ENCODE measurements at places on chromosomes 3 and 15.

- H3K27ac ChIP-seq = no peak overlapping the region
- no peaks in the 10 kb centered on the region for H3K36me3 ChIP-seq
- H3K27me3 ChIP-seq = no peaks in the 10 kb centered on the region
- DNase-seq = no peak
These were observed 49.7 kb downstream of the MAGEF1 start for GRCh38 chr3:184662187-184662586.

GRCh38 chr3:141179983-141180382, 51.6 kb upstream of the PXYLP1 start:
- H3K27me3 ChIP-seq = no peaks in the 10 kb centered on the region
- no peak overlapping the region for H3K27ac ChIP-seq
- H3K36me3 ChIP-seq = no peaks in the 10 kb centered on the region
- H3K4me3 ChIP-seq = no peak overlapping the region
- no peak for DNase-seq
- H3K4me1 ChIP-seq = no peaks in the 10 kb centered on the region

DNA sequence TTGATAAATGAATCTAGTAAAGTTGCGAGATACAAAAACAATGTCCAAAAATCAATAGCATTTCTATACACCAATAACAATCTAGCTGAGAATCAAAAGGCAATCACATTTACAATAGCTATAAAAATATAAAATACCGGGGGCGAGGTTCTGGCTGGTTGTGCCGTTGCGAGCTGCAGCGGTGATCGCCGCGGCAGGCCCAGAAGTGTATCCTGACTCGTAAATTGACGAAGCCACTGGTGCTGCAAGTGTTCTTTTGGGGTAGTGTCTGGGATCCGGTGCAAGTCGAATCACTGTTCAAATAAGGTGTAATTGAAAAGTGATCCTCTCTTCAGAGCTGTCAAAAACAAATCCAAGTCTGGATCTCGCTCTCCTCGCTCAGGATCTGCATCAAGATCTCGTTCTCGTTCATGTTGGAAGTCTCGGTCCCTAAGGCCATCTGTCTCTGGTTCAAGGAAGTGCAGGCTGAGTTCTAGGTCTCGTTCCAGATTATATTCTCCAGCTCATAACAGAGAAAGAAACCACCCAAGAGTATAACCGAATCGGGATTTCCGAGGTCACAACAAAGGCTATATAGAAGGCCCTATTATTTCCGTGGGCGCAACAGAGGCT, 80.1 kb upstream of the STT3B start:
- no peaks in the 10 kb centered on the region for H3K27me3 ChIP-seq
- DNase-seq = no peak
- H3K4me3 ChIP-seq = no peak overlapping the region
- H3K27ac ChIP-seq = no peak overlapping the region

DNA sequence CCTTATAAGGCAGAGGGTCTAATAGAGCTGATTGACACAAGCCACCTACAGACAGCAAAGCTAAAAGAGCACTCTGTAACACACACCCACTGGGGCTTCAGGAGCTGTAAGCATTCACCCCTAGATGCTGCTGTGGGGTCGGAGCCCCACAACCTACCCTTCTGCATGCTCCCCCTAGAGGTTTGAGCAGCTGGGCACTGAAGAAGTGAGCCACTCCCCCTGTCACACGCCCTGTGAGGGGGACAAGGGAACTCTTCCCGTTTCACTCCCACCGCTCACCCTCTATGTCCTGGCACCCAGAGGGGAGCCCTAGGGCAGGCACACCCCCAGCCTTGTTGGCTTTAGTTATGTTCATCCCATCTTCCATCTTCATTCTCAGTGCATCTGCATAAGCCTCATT, 9.4 kb upstream of the CSTA start:
- H3K36me3 ChIP-seq = no peaks in the 10 kb centered on the region
- no peak overlapping the region for H3K4me3 ChIP-seq
- no peaks in the 10 kb centered on the region for H3K4me1 ChIP-seq
- no peak for DNase-seq
- no peak overlapping the region for H3K27ac ChIP-seq
- no peaks in the 10 kb centered on the region for H3K27me3 ChIP-seq

DNA sequence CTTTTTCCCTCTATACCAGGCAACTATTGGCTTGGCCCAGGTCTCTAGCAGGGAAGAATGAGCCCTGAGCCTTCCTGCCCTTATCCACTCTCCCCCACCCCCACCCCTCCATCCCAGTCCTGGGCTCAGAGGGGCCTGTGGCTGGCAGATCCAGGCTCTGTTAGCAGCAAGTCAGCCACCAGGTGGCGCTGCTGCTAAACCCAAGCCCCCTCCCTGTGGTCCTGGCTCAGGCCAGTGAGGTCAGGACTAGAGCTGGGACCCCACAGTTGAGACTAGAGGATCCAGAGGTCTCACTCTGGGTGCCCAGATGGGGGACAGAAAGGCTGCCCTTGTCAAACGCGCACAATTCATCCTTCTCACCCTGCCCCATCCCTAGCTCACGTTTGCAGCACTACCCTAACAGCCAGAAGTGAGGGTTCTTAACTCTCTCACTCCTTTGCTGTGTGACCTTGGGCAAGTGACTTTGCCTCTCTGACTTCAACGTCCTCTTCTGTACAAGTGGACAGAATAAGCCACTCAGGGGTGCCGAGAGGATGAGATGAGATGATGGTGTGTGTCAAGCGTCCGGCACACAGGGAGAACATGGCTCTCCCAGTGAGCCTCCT, 46.8 kb upstream of the SLC6A1 start:
- no peaks in the 10 kb centered on the region for H3K4me1 ChIP-seq
- peak; percentile 53 for DNase-seq
- no peak overlapping the region for H3K27ac ChIP-seq
- H3K27me3 ChIP-seq = no peaks in the 10 kb centered on the region
- H3K36me3 ChIP-seq = no peaks in the 10 kb centered on the region

GRCh38 chr3:141875893-141876380, 506 bp upstream of the ATP1B3 start:
- no peak for DNase-seq
- H3K36me3 ChIP-seq = no peaks in the 10 kb centered on the region
- peaks cover 15% of the 10 kb centered on the region for H3K4me1 ChIP-seq
- peak overlapping the region; percentile 90 for H3K27ac ChIP-seq

DNA sequence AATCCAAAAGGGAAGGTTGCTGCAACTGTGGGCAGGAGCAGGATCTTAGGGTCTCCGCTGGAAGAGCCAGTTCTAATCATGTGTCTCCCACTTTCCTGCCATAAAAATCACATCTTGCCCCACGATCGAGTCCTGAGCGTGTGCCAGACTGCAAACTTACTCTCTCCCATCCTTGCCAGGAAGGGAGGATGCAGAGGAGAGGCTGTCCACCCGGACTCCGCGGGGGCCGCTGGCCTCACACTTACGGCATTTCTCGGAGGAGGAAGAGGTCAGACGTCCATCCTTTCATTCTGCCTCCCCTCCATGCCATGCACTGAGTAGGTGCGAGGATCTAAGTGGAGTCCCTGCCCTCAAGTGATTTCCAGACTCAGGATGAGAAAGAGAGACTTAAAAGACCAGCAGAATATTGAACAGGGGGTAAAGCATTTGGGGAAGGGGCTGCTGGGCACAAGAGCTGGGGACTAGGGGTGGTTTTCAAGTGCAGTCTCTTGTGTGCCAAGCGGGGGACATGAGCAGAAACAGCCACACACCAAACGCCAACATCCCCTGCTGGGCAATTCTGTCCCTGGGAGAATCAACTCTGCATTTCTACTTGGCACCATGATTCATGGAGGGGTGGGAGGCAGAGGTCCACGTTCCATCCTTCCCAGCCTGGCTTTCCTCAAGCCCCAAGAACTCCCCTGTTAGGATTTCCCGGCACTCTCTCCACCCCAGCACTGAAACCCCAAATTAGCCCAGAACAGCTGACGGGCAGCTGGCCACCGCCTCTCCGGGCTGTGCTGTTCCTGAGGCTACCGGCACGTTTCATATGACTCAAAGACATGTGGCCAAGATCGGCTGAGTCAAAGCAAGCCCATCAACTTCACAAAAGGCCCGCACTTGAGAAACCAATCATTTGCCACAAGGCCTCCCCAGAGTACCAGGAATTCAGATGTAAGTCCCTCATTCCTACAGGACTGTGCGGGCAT, 11.6 kb downstream of the OXTR start:
- no peak for DNase-seq
- no peak overlapping the region for H3K27ac ChIP-seq
- H3K36me3 ChIP-seq = no peaks in the 10 kb centered on the region
- no peak overlapping the region for H3K4me3 ChIP-seq

DNA sequence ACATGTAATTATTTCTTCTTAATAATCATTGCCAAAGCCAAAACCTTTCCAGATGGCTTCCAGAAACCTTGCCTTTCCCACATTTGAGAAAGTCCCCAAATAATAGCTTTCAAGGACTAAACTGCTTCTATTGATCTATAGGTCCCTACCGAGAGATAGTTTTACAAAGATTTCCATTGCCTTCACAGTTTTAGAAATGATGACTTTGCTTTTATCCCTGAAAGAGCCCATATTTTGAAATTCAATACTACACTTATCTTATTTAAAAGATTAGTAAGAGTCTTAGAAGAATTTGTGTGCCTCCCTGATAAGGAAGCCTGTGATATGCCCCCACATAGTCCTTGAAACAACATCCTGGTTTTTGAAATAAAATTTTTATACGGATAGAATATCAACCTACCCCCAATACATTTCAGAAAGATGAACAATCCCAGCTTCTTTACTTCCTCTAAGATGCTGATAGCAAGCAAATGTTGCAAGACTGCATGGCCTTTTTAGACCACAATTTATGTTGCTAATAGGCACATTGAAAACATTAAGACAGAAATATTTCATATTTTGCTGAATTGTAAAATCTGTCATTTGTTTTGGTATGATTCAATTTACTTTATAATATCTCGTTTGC, 146.3 kb downstream of the TMCO5A start:
- H3K4me1 ChIP-seq = peaks cover 29% of the 10 kb centered on the region
- H3K36me3 ChIP-seq = no peaks in the 10 kb centered on the region
- H3K27ac ChIP-seq = no peak overlapping the region
- DNase-seq = no peak

DNA sequence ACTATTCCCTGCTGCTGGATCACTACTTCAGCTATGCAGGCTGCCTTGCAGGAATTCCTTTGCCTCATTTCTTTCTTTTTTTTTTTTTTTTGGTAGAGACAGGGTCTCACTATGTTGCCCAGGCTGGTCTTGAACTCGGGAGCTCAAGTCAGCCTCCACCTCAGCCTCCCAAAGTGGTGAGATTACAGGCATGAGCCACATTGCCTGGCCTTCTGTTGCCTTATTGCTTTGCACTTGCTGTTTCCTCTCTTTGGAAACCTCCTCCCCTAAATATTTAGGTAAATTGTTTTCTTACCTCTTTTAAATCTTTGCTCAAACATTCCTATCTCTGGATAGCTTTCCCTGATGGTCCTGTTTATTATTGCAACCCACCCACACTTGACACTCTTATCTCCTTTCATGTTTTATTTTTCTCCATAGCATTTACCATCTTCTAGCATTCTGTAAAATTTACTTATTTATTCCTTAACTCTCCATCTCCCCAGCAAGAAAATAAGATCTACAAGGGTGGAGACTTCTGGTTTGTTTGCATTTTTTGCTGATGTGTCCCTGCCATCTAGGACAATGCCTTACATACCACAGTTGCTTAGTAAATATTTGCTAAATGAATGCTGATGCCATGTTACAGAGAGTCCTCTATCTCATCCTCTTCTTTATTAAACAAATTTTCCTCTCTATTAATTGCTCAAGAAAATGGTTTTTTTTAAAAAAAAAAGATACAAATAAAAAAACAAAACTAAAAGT, 134.8 kb downstream of the P2RY1 start:
- no peak overlapping the region for H3K27ac ChIP-seq
- H3K36me3 ChIP-seq = no peaks in the 10 kb centered on the region
- H3K4me3 ChIP-seq = no peak overlapping the region
- peaks cover 8% of the 10 kb centered on the region for H3K4me1 ChIP-seq
- no peaks in the 10 kb centered on the region for H3K27me3 ChIP-seq
- DNase-seq = no peak

DNA sequence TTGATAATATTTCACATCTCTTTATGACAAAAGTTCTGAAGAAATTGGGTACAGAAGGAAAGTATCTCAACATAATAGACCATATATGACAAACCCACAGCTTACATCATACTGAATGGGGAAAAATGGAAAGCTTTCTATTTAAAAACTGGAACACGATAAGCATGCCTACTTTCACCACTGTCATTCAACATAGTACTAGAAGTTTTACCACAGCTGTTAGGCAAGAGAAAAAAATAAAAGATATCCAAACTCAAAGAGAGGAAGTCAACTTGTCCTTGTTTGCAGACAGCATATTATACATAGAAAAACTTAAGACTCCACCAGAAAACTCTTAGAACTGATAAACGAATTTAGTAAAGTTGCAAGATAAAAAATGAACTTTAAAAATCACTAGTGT, 40.3 kb downstream of the COPS2 start:
- no peak for DNase-seq
- peaks cover 7% of the 10 kb centered on the region for H3K36me3 ChIP-seq
- H3K27ac ChIP-seq = no peak overlapping the region
- no peaks in the 10 kb centered on the region for H3K4me1 ChIP-seq

- H3K4me1 ChIP-seq = no peaks in the 10 kb centered on the region
- no peak overlapping the region for H3K4me3 ChIP-seq
- DNase-seq = no peak
- H3K27me3 ChIP-seq = no peaks in the 10 kb centered on the region
These were observed 119.3 kb upstream of the PFN2 start for GRCh38 chr3:150090006-150090405.

GRCh38 chr3:126149256-126149902, 31.0 kb downstream of the ALDH1L1 start:
- no peak for DNase-seq
- H3K4me3 ChIP-seq = no peak overlapping the region
- H3K27me3 ChIP-seq = no peaks in the 10 kb centered on the region

GRCh38 chr3:56422316-56422715, 46.0 kb downstream of the ERC2 start:
- no peak for DNase-seq
- no peaks in the 10 kb centered on the region for H3K27me3 ChIP-seq
- H3K27ac ChIP-seq = no peak overlapping the region
- no peaks in the 10 kb centered on the region for H3K4me1 ChIP-seq
- H3K36me3 ChIP-seq = no peaks in the 10 kb centered on the region
- H3K4me3 ChIP-seq = no peak overlapping the region

DNA sequence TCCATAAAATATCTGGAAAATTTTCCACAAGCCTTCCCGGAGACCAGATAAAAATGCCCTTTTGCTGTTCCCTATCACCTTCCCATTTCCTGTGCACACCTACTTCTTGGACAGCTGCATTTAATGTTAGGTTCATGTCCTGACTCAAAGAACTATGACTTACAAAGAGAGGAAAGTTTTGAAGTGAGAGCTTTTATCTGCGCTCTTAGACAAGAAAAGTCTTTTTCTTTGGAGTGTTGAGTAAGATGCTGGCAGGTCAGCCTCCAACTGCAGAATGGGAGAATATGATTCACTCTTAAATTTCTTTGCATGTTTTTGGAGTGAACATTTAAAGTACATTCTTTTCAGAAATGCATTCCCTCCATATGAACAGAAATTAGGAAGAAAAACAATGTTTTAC, 147.3 kb upstream of the DPH6 start:
- no peak overlapping the region for H3K4me3 ChIP-seq
- no peaks in the 10 kb centered on the region for H3K27me3 ChIP-seq
- no peak for DNase-seq
- H3K27ac ChIP-seq = no peak overlapping the region
- H3K36me3 ChIP-seq = no peaks in the 10 kb centered on the region

GRCh38 chr15:89167267-89168176, 53.9 kb downstream of the RLBP1 start:
- H3K27me3 ChIP-seq = no peaks in the 10 kb centered on the region
- H3K36me3 ChIP-seq = peaks cover 24% of the 10 kb centered on the region
- no peak overlapping the region for H3K4me3 ChIP-seq
- H3K4me1 ChIP-seq = no peaks in the 10 kb centered on the region
- DNase-seq = no peak
- no peak overlapping the region for H3K27ac ChIP-seq

GRCh38 chr15:58771621-58772250, 634 bp downstream of the MINDY2 start:
- H3K27me3 ChIP-seq = no peaks in the 10 kb centered on the region
- H3K4me1 ChIP-seq = peaks cover 32% of the 10 kb centered on the region
